Right forelimb (tissue), 1 donor: ENCODE measurements at places on chromosomes 4 and X.

GRCh38 chr4:151786158-151786495, 25.3 kb upstream of the GATB start:
- no peak for DNase-seq

GRCh38 chrX:129161108-129161507, 362.2 kb downstream of the SMARCA1 start:
- DNase-seq, result no peak

- DNase-seq, result no peak
These were observed 24.3 kb downstream of the CXCL13 start for GRCh38 chr4:77629885-77630284.

GRCh38 chr4:41400296-41400695, 137.7 kb upstream of the LIMCH1 start:
- no peak for DNase-seq

- no peak for DNase-seq
These were observed 67.4 kb upstream of the INPP4B start for GRCh38 chr4:142913461-142914030.

DNA sequence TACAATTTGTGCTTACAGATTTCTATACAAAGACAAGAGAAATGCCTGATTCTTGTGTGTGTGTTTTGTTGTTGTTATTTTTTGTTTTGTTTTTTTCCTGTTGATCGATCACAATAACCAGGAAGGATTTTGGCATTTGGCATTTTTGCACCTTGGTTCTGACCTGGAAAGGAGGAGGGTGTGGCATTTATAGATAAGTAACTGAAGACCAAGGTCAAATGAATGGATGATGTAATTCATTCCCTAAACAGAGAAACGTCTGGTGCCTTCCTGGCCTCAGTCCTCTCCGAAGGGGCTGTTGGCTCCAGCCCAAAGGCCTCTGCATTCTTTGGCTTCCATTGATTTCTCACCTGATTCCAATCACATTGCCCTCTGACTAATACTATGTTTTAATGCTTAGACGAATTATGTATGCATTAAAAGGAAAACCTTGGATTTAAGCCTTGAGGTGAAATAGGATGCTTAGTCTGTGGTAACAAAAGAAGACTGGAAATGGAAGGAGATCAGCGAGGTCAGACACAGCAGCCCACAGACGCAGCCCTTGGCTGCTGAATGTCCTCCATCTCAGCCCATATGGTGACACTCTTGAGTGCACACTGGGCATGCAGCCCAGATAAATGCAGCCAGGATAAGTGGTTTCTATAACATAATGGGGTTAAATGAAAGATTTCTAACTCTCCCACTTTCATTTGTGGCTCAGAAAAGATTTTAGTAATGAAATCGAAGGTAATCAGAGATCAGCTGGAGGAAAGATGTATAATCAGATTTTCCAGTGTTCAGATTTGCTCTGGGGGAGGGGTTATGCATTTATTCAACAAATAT, 60.5 kb upstream of the TRIM2 start:
- no peak for DNase-seq

DNA sequence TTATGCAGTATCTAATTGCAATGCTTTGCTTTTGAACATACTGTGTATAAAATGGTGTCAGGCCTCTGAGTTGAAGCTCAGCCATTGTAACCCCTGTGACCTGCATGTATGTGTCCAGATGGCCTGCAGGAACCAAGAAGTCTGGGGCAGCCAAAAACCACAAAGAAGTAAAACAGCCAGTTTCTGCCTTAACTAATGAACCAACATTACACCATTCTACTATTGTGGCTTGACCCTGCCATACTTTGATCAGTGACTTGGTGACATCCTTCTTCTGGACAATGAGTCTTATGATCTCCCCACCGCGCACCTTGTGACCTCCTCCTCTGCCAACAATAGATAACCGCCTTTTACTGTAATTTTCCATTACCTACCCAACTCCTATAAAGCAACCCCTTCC, 131.6 kb downstream of the CBLL2 start:
- DNase-seq, result no peak

DNA sequence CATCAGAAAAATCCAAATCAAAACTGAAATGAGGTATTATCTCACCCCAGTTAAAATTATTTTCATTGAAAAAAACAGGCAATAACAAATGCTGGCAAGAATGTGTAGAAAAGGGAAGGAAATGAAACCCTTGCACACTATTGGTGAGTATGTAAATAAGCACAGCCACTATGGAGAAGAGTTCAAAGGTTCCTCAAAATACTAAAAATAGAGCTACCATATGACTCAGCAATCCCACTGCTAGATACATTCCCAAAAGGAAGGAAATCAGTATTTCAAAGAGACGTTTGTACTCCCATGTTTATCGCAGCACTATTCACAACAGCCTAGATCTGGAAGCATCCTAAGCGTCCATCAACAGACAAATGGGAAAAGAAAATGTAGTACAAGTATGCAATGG, 932.4 kb downstream of the PCDH18 start:
- no peak for DNase-seq

DNA sequence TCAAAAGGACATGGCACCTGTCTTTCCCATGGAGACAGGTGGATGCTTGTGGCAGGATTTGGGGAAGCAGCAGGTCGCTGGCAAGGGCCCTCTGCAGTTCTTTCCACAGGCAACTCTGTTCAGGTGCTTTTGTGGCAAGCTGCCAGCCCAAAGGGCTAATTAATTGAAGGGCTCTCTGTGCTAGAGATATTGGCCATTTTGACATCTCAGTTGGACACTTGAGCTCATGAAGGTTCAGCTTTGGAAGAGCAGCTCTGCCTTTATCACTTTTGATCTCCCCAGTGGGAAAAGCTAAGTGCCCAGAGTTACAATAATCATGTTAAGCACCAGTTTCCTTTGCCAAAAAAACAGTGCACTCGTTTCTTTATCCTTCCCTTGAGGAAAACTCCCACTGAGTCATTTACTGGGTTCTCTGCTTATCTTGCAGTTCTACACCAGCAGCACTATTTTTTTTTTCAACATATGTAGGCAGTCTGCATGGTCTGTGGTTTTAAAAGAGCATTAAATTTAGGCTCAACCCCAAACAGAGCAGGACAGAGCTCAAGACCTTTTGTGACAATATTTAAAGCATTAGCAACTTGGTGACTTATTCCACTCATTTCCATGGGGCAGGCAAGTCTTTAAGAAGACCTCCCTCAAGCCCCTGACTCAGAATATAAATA, 336.4 kb upstream of the RASGEF1B start:
- no peak for DNase-seq
